Activated naive CD4-positive, alpha-beta T cell treated with anti-CD3 and anti-CD28 coated beads for 36 hours (primary cell): ENCODE measurements at places on chromosomes 11 and 22. TPM values are rescaled to one million over a fixed set of nuclear protein-coding genes. Genes with fewer than 3 reads are reported as not detected.

Gene PYGM
- total RNA-seq: 0.64 TPM

Gene PDGFB
- total RNA-seq: 3.9 TPM

Gene ALDH3B1
- not detected for total RNA-seq

Gene OR51E2
- total RNA-seq: not detected

Gene CFAP300
- not detected for total RNA-seq

Gene RIMBP3B
- 0.24 TPM for total RNA-seq

Gene CRYBA4
- not detected for total RNA-seq

Gene NPAS4
- not detected for total RNA-seq

Gene BIRC3
- total RNA-seq: 100 TPM

Gene MRGPRE
- total RNA-seq: not detected

Gene CBLIF
- not detected for total RNA-seq

Gene FGF19
- 0.10 TPM for total RNA-seq

Gene ST14
- not detected for total RNA-seq

Gene ELF5
- not detected for total RNA-seq

Gene KLHL35
- 0.17 TPM for total RNA-seq

Gene CYB5R3
- total RNA-seq: 63.9 TPM

Gene BID
- 63.7 TPM for total RNA-seq

Gene PHLDA2
- total RNA-seq: 3.6 TPM

Gene BEST1
- 0.49 TPM for total RNA-seq

Gene GRM5
- total RNA-seq: not detected

Gene CNGA4
- total RNA-seq: 0.10 TPM

Gene PHLDB1
- 2.0 TPM for total RNA-seq

Gene UPK3A
- total RNA-seq: not detected

Gene APOA5
- total RNA-seq: not detected

Gene MUC5AC
- total RNA-seq: not detected

Gene ANKK1
- 0.07 TPM for total RNA-seq

Gene CASP5
- not detected for total RNA-seq

Gene DGCR6
- total RNA-seq: 1.3 TPM

Gene OR8A1
- total RNA-seq: not detected

Gene CTSW
- 0.95 TPM for total RNA-seq

Gene FAT3
- total RNA-seq: not detected

Gene ZNF280A
- total RNA-seq: not detected

Gene OR8G1
- total RNA-seq: not detected

Gene MED17
- 19.4 TPM for total RNA-seq

Gene PRG3
- total RNA-seq: not detected

Gene ZNF215
- total RNA-seq: 1.1 TPM

Gene NCAPD3
- total RNA-seq: 126 TPM

Gene ELFN2
- 0.57 TPM for total RNA-seq

Gene CD151
- total RNA-seq: 18.1 TPM

Gene NEFH
- 3.5 TPM for total RNA-seq

Gene FXYD6
- total RNA-seq: not detected

Gene SLCO2B1
- total RNA-seq: not detected

Gene FLRT1
- total RNA-seq: 0.17 TPM

Gene PRAME
- not detected for total RNA-seq

Gene SGSM1
- 0.17 TPM for total RNA-seq

Gene CRYBB3
- not detected for total RNA-seq

Gene OR2AT4
- not detected for total RNA-seq

Gene POU2F3
- not detected for total RNA-seq

Gene ELMOD1
- total RNA-seq: not detected

Gene ARCN1
- 174 TPM for total RNA-seq

Gene CUL5
- total RNA-seq: 25.9 TPM

Gene OR51E1
- not detected for total RNA-seq

Gene ASCL2
- not detected for total RNA-seq
